ENCODE measurements at places on chromosomes 6 and 20.

DNA sequence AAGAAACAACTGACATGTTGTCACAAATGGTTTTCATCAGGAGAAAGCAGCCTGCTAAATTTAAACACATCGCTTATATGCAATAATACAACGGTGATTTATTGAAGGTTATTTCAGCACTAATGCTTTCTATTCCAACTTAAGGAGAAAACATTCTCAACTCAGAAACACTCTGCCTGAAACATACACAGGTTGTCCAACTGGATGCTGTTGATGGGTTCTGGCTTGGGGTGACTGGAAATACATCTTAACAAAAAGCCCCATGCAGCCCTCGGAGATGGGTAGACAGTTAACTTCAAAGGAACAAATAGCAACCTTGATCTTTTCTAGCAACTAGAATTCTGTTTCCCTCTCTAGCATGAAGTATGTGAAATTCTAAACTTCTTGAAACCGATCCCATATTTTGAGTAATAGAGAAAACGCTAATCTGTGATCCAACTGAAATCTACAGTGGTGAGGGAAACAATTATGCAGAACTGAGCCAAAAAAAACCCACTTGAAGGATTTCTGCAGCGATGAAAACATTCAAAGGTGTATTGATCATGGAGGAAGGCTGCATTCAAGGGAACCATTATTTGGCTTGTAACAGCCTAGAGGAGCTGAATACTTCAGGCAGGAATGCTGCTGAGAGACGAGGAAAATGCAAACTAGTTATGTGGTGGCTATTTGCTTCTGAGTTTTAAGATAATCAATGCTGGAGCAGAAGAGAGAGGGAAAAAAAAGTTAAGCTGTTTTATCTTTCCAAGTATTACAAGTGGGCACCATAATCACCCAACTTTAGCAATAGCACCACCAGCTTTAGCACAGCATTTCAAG lies 6.9 kb downstream of the ZMYND8 start:
- peak; percentile 52 for DNase-seq

DNA sequence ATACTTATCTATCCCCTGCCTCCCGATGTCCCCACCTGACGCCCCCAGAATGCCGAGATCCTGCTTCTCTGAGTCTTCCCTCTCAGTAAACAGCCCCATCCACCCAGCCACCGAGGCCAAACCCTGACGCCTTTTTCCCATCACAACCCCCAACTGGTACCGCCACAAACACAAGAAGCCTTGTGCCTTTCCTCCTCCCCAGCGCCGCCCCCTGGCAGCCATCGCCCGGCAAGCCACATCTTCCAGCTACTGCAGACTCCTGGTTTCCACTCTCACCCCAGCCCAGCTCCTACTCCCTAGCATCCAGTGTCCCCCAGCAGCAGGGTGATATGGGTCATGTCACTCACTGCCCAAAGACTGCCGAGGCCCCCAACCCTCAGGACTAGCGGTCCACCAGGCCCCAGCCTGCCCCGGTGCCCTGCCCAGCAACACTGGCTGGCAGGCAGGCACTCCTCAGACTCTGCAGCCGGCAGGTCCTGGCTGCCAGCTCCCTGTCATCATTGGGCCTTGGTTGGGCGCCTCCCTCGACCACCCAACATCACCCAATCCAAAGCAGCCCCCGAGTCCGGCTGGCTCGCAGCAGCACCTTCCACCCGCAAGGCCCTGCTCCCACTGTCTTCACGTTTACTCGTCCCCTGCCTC lies 11.2 kb downstream of the TCFL5 start:
- DNase-seq = peak; percentile 92

DNA sequence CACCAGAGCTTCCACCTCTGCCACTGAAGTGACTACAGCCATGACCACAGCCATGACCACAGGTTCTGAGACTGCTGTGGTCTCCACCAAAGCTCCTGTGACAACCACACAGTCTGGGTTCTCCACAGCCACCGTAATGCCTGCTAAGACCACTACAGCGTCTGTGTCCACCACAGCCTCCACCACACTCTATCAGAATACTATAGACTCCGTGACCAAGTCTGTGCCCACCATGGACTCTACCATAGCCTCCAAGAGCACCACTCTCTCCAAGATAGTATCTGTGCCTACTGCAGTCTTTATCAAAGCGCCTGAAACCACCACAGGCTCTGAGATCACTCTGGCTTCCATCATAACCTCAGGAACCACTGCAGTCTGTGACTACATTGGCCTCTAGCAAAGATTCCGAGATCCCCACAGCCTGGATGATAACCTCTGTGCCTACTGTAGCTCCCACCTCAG lies 18.3 kb upstream of the MUC21 start:
- no peak for DNase-seq

- no peak for DNase-seq
Measured at GRCh38 chr6:106823732-106824351, 150.7 kb downstream of the CD24 start.

GRCh38 chr20:59774204-59774641 lies 159.2 kb downstream of the SYCP2 start:
- DNase-seq = no peak

DNA sequence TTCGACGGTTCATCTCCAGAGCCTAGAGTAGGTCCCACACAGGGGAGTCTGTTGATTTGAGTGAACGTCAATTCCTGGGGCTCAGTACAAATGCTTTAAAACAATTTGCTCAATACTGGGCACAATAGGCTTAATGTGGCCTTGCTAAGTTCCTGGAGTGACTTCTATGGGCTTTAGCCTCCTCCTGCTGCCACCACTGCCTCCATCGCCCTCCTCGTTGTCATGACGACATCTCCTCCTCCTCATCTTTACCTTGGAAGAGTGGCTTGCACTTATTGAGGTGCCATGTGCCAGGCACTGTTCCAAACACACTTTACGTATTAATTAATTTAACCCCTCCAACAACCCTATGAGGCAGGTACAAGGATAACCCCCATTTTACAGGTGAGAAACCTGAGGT lies 11.8 kb upstream of the ZMYND8 start:
- no peak for DNase-seq

GRCh38 chr6:116536216-116536621 lies 9.3 kb downstream of the TRAPPC3L start:
- DNase-seq = peak; percentile 51

GRCh38 chr20:24472426-24472825 lies 3.0 kb downstream of the SYNDIG1 start:
- no peak for DNase-seq

DNA sequence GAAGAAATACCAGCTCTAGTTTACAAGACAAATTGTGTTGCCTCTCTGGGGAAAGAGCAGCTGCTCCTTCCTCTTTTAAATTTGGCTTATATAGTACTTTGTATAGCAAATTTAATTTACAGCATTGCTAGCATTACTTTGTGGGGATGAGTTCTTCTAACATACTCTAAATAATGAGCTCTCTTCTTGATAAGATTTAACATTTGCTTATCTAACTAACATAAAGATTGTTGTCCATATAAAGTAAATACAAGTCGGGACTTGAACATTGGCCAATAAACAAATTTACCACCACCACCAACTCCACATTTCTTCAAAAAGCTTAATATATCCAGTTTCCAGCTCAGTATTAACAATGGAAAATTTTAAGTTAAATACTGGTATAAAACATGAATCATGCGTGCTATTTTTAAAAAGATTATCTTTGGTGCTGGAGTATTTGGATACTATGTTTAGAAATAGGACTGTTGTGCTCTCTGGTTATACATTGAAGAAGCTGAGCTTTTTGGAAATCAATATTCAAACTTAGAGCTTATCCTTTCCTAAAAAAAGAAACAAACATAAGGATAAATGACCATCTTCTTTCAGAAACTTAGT lies 1146.9 kb upstream of the GJE1 start:
- DNase-seq = no peak

GRCh38 chr6:137341681-137342195 lies 122.6 kb upstream of the IFNGR1 start:
- DNase-seq = peak; percentile 88

DNA sequence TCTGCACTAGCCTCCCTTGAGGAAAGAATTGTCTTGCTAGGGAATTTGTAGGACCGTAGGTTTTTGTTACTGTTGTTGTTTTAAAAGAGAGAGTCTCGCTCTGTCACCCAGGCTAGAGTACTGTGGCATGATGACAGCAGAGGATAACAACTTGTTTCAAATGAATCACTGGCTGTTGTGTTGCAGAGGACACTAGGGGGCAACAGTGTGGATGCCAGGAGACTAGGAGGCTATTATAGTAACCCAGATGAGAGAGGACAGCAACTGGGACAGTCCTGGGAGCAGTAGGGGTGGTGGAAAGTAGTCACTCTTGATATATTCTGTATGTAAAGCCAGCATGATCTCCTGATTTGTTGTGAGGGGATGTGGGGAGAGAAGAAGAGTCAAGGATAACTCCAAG lies 41.8 kb upstream of the LAMA4 start:
- DNase-seq = peak; percentile 20

GRCh38 chr6:24872779-24873178 lies 63.0 kb downstream of the RIPOR2 start:
- no peak for DNase-seq

- no peak for DNase-seq
Measured at GRCh38 chr20:43516251-43516824, 8.8 kb downstream of the L3MBTL1 start.

DNA sequence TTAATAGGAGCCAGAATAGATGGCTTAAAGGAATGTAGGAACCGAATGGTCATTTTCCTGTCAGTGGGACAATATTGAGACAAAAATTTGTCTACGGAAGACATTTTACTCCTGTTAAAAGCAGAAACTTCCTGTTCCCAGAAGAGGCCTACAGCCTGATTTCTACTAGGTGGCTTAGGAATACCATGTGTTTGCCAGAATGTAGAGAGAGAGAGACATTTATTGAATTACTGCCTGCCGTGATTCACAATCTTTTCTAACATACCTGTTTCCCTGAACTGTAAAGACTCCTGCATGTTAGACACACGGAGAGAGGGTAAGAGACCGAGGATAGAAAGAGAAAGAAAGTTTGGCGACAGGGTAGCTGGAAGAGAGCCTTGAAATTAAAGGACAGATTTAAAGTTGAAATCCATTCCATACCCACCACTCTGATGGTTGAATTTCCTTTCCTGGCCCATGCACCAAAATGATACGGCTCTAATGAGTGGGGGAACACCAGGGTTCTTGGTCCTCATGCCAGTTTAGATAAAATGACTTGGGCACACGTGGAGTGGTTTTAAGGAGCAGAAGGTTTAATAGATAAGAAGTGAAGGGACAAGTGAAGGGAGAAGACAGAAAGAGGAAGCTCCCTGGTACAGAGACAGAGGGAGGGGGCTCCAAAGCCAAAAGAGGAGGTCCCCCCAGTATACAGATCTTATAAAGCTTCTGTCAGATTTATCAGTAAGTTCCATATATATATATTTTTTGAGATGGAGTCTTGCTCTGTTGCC lies 22.5 kb downstream of the NCOA3 start:
- no peak for DNase-seq

- no peak for DNase-seq
Measured at GRCh38 chr6:31394381-31394780, 9.0 kb upstream of the MICA start.

GRCh38 chr20:3010985-3011723 lies 32.3 kb upstream of the GNRH2 start:
- DNase-seq = no peak

GRCh38 chr6:7580537-7580926 lies 9.5 kb upstream of the SNRNP48 start:
- no peak for DNase-seq

DNA sequence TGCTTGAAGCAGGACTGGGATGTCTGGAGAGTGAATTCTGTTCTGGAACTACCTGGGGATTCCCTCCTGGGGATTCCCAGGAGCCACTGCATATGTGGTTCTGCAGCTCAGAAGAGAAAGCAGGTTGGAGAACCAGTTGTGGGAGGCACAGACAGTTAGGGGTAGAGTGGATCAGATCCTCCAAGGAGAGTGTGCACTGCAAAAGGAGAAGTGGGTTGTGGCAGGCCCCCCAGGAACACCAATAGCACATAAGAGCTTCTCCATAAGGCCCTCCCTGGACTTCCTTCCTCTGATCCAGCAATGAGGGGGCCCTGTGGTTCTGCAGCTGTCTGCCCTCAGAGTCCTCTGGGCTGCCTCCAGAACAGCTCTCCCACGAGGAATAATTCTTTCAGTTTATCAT lies 369.2 kb upstream of the CNR1 start:
- no peak for DNase-seq

- DNase-seq = no peak
Measured at GRCh38 chr6:37099442-37099841, 70.5 kb upstream of the PIM1 start.

DNA sequence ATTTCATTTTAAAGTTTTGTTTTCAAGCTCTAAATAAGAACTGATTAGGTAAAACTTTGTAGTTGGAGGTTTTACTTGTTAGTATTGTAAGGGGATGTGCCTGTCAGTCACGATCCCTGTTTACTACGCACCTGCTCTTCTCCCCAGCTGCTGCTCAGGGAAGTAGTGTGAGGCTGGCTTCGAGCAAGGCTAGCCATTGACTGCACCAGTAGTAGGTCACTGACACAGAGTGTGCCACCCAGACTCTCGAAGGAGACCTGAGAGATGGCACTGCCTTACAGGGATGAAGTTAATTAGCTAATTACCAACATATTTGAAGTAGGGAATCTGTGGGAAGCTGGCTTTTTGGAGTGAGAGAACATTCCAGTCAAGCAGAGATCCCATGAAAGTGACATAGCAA lies 89.2 kb downstream of the DNAH8 start:
- no peak for DNase-seq

- no peak for DNase-seq
Measured at GRCh38 chr20:40769677-40770285, 80.7 kb upstream of the MAFB start.

GRCh38 chr6:136921936-136922684 lies at the start of gene SLC35D3:
Gene SLC35D3 (plus strand): TSS chr6:136922301. CDS start chr6:136922429, 128 bp downstream.
- DNase-seq = no peak

DNA sequence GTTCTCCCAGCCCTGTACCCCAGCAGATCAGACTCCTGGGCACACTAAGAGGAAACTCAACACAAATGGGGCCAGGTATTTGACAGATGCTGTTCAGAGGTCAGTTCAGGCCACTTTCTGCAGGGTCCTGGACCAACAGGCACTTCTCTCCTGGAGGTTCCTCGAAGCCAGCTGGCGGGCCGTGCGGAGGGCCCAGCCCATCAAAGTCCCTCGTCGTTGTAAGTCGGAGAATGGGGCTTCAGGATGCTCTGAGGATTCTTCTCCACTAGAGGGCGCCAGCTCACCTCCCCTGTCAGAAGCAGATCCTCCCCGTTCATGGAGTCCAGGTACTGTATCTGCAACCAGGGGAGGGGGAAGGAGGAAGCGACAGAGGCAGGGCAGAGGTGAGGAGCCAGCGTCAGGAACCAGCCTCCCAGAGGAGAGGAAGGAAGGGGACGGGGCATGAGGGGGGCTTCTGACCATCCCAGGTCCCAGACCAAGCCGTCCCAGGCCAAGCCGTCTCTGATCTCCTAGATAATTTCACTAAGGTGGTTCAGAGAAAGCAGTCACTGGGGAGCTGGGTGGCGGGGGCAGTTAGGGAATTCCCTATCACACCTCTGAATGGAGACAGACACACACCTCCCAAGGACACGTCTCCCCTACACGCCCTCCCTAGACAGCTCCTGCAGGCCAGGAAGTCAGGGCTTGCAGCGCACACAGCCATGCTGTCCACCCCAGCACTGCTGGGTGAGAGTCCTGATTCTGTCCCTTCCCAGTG lies 11.7 kb upstream of the FAM83C start:
- peak; percentile 60 for DNase-seq

Measured in globus pallidus (tissue), 1 donor.